Nephron progenitor cell (in vitro differentiated cells): ENCODE measurements at places on chromosomes 4 and X.

- DNase-seq, result no peak
Observed at GRCh38 chr4:123661080-123661737, 264.6 kb downstream of the SPRY1 start.

DNA sequence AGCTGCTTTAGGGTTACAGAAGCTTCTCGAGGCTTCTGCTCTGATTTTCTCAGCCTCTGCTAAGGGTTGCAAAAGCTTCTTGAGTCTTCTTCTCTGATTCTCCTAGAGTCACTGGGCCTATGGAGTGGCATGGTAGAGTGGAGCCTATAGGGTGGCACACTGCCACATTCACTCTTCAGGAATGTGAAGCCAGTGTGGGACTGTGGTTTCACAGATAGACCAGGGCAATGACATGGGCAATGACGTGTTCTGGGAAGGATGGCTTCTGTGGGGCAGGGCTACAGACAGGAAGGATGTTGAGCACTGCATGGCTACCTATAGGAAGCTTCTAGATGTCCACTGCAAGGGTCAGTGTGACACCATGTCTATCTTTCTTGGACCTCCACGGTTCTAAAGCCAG lies 11.0 kb upstream of the MAMLD1 start:
- no peak for DNase-seq

- no peak for DNase-seq
Observed at GRCh38 chr4:17072483-17072882, 174.0 kb upstream of the LDB2 start.

- no peak for DNase-seq
Observed at GRCh38 chrX:9134366-9134765, 100.4 kb upstream of the FAM9B start.

GRCh38 chrX:44042116-44042515 lies 68.9 kb upstream of the NDP start:
- no peak for DNase-seq

DNA sequence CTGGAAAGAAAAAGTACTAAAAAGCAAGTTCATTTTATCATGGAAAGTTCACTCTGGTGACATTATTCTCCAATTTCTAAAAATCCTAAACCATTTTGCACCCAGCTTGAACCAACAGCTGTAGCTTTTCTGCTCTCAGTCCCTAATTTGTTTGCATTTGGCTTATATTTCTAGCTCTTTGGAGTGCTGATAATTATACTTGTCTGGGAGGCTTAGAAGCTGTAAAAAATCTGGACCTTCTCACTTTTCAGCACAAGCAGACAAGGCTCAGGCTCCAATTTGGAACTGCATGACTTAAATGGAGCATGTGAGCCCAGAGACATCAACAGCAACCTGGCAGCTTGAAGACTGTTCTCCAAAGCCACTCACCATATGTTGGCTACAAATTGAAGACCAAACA lies 170.9 kb upstream of the PCDH18 start:
- DNase-seq, result no peak

GRCh38 chr4:47876784-47877546 lies 37.4 kb downstream of the NFXL1 start:
- DNase-seq, result no peak

- no peak for DNase-seq
Observed at GRCh38 chrX:39736216-39737211, 361.2 kb downstream of the BCOR start.

DNA sequence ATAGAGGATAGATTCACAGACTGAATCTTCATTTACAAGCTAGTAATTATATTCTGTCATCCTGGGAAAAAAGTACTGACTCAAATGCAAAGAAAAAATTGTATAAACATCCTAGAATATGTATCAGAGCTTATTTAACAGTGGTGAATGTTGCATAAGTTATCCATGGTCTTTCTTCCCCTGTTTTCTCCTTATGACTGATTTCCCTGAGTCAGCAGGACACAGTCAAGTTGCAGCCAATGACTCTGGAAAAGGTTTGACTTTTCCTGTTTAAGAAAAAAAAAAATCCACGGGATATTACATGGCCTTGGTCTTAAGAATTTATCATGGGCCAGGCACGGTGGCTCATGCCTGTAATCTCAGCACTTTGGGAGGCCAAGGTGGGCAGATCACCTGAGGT lies 36.5 kb downstream of the INPP4B start:
- DNase-seq, result no peak

DNA sequence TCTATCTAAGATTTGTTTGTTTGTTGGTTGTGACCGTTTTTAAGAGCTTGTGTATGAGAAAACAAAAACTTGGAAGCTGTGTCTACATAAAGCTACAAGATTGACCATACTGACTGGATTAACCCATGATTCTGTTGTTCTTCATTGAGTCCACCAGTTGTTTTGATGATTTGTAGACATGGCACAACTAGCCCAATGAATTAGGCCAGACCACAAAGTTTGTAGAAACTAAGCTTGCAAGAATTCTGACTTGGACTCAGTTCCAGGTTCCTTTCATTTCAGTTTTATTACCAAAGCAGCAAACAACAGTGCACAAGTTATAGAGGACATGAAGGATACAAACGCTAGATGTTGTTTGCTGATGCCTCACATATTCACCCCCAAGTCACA lies 119.3 kb downstream of the RASGEF1B start:
- DNase-seq, result no peak

GRCh38 chr4:7763788-7764187 lies 175.9 kb downstream of the AFAP1 start:
- DNase-seq, result no peak

GRCh38 chrX:53715346-53715924 lies 28.9 kb upstream of the HUWE1 start:
- DNase-seq, result no peak

GRCh38 chr4:134089885-134090284 lies 111.7 kb downstream of the PABPC4L start:
- no peak for DNase-seq

DNA sequence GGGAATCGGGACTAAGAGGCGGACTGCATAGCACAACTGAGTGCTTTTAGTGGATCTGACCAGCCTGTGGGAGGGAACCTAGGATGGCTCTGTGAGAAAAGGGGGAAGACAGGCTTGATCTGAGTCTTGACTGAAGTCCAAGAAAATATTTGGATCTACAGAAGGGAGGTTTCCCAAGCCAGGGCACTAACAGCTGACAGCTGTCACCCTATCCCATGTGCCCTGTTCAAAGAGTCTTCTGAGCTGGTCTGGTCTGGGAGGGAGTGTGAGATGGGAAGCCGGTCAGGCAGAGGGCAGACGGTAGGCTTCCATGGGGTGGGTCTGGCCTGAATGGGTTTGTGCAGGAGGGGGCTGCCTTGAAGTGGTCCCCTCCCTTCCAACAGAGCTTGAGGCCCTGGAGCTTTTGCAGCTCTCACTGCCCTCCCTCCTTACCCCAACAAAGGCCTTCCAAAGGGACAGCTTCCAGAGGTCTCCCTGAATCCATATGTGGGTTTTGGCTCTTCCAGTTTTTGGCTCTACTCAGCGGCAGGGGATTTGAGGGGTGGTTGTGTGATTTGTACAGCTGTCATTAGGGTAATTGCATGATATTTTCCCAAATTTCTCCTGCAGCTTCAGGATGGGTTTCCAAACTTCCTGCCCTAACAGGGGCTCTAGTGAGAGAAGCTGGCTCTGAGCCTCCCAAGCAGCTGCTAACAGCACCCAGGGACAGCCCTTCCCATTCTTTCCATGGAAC lies 643.7 kb downstream of the BCOR start:
- DNase-seq, result no peak

DNA sequence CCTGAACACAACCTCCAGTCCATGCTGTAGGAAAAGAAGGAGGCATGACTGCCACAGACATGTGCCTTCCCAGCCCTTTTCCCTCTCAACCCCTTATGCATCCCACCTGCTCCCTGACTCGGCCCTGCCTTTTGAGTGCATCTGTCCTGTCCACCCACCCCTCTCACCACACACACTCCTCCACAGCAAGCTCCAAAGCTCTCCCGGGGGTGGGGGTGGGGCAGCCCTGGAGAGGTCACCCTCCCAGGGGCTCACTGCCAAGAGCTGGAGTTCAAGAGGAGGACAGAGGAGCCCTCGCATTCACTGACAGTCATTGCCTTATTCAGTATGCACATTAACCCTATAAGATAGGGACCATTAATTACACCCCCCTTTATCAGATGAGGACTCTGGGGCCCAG lies 46.6 kb upstream of the MAMLD1 start:
- no peak for DNase-seq

DNA sequence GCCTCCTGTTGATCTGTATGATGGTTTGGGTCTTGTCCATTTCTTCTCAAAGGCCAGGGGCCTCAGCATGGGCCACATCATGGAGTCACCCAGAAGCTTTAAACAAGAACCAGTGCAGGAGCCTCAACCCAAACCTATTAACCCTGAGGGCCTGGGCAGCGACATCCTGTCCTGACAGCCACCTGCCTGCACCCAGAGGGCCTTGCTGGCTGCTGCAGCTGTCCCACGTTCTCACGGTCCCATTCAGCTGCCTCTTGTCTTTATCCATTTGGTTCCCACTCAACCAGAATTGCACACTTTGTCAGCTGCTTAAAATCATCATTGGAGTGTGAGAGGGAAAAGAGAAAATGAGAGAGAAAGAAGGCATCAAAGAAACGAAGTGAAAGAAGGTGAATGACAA lies 21.6 kb downstream of the C4orf50 start:
- DNase-seq, result no peak

- DNase-seq, result no peak
Observed at GRCh38 chr4:133920236-133920635, 281.4 kb downstream of the PABPC4L start.

GRCh38 chr4:108533245-108533844 lies 87.0 kb upstream of the RPL34 start:
- no peak for DNase-seq

- no peak for DNase-seq
Observed at GRCh38 chr4:74255096-74255495, 53.2 kb upstream of the EPGN start.

DNA sequence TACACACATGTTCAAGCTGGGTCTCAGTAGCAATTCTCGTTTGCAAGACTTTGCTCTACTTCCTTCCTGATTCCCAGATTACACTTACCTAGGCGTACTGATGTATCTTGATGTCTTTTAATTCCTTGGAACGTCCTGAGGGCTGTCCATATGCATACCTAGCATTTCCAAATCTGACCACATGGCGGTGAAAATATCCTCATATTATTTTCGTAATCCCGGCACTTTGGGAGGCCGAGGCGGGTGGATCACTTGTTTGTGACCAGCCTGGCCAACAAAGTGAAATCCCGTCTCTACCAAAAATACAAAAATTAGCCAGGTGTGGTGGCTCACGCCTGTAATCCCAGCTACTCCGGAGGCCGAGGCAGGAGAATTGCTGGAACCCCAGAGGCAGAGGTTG lies 1786.3 kb upstream of the TENM3 start:
- DNase-seq, result no peak

DNA sequence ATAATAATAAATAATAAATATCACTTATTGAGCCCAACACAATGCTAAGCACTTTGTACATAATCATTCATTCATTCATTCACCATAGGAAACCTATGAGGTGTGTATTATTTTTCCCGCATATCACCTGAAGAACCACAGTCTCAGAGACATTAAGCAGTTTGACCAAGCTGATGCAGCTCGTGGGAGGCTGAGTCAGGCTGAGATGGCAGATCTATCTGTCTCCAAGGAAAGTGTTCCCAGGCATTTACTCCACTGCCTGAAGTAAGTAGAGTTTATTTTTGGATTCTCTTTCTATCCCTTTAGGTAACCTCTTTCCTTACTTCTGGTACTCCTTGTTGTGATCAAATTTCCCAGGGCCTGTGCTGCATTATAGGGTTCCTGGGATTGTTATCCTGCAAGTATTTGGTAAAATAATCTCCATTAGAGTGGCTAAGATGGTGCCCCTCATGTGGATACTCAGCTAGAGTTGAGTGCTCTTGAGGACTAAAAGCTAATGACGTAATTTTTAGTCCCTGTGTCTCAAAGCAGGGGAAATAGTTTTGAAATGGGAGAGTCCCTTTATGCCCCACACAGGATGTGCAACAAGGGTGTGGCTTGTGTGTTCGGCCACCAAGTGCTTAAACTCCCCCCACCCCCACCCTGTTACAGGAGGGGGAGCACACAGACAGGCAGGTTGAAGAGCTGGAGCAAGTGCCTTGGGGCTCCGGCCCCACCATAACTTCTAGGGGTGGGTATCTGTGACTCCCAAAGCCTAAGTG lies 467.0 kb downstream of the STIM2 start:
- no peak for DNase-seq

DNA sequence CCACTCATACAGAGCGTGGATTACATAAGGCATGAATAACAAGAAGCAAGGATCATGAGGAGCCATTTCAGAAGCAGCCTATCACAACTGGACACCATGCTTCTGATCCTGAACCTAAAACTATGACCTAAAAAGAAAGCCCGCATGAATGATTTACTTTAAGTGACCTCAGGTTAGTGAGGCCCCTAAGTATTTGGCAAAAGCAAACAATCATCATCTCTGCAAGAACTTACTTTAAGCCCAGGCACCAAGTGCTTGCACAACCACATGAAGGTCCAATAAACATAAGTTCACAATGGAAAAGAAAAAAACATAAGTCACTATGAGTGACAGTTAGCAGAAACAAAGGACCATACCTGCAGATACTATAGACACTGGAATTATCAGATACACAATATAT lies 7.9 kb upstream of the MBTPS2 start:
- no peak for DNase-seq

DNA sequence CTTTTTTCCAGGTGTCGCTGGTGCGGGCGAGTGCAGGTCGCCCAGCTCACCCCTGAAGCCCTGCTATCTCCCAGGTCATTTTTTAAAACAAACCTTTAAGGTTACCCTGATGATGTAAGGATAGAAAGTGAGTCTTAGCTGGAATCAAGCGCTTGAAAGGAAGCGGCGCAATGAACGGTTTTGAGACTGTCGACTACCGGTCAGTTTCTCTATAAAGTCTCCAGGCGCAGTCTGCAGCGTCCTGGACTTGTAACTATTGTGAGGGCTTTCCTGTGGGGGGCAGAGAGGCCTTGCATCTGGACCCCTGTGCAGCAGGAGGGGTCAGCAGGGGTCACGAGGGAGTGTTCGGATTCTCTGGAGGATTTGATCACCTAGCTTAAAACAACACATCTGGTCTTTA lies 1.6 kb downstream of the KIT start:
- DNase-seq, result peak; percentile 53

GRCh38 chrX:40084471-40085101 lies 13.2 kb downstream of the BCOR start:
- no peak for DNase-seq

GRCh38 chr4:7713757-7714156 lies 225.9 kb downstream of the AFAP1 start:
- DNase-seq, result no peak

DNA sequence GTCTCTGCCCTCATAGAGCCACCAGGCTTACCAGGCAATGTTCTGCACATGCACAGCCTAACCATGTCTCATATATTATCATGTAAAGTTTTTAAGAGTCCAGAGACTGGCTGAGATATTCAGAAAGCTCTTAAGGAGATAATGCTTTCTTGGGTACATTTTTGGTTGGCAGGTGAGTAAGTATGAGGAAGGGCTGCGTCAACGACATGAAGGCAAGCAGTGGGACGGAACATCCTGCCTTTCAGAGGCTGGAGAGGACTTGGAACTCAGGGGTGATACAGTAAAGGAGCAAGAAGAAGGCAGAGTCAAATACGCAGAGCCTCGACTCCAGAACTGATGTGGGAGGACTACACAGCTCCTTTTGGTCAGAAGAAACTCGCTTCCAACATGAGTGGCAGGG lies 74.8 kb upstream of the MTNR1A start:
- no peak for DNase-seq
